ENCODE measurements at places on chromosomes 4 and X.

DNA sequence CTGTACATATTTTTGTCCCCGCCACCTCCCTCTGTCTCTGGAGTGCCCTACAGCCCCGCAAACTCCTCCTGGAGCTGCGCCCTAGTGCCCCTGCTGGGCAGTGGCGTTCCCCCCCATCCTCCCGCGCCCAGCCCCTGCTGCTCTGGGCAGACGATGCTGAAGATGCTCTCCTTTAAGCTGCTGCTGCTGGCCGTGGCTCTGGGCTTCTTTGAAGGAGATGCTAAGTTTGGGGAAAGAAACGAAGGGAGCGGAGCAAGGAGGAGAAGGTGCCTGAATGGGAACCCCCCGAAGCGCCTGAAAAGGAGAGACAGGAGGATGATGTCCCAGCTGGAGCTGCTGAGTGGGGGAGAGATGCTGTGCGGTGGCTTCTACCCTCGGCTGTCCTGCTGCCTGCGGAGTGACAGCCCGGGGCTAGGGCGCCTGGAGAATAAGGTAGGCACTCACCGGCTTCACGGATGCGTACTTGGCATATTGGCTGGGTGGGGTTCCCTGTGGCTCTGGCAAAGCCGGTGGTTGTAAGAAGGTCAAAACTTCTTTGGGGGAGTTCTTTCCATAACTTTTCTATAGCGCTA is 653 bp downstream of the HHIP start:
- DNase-seq: no peak

DNA sequence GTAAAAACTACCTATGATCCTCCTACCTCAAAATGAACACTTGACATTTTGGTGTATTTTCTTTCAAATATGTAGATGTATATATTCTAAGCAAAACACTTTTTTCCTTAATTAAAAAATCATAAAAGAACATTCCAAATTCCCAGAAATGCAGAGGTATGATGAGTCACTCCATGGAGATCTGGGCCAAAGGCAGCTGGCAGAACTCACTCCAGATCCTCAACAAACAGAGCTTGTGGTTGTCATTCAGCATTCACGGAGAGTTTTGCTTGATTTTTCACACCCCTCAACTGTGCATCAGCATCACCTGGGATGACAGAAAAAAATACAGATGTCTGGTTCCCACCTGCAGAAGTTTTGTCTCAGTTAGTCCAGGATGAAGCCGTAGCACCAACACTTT is 144.6 kb downstream of the KIT start:
- DNase-seq: no peak

DNA sequence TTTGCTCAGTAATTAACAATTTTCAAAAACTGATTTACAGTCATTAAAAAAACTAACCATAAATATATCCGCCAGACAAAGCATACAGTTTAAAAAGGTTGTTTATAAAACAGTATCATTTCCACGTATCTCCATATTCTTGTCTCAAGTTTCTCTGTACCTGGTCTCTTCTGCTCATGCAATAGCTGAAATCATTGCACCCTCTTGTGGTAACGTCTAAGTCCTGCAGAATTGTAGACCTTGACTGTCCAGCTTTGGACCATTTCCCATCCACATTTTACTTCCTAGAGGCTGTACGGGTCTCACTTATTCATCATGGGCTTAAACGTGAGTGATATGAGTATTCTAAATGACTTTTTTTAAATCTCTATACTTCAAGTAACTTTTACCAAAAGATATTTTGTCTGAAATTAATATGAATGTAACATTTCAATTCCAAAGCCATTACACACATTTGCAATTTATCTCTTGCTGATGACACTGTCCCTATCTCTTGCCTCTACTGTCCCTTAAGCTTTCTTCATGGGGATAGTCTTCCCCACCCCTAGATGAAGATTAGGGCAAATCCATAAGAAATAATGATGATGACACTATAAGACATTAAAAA is 118.5 kb downstream of the BTC start:
- peak; percentile 12 for DNase-seq

DNA sequence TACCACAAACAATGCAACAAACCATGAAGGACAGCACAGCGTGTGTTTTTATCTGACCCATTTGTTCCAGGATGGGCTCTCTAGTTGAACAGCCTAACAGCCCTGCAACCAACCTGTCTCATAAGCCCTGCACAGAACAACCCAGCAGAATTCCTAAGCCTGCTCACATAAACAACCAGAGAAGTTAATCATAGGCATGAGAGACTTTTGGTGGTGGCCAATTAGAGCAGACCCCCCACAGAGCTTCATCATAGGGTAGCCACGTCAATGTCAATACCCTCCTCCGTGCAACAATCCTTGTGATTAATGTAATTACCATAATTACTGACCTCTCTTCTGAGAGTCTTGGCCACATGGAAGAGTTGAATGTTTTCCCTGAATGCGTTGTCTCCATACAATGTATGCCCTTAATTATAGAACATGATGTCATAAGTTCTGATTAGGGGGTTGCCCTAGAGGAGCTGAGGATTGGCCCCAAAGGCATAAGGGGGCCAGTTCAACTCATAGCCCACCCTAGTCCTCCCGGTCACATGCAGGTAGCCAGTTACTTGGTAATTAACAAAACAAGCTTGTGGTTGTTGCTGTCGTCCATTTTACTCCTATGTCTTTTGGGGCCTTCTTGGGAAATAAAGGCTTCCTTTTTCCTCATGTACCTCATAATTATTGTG is 92.7 kb downstream of the SYNPO2 start:
- no peak for DNase-seq

DNA sequence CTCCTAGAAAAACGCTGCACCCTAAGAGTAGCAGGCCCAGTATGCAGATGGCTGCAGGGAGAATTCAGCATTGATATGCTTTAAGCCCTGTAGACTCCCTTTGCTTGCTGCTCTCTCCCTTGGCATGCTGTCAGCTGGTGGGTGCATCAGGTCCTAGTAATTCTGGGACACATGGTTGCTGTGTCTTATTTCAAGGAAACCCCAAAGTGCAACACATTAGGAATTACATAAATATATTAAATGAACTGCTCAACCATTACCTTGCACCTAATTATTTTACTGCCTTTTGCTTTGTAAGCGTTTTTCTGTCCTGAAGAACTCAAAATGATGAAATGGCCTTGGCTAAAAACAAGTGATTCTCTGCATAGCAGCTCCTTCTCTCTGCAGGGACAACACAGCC is 516.3 kb downstream of the ZIC3 start:
- DNase-seq: no peak

DNA sequence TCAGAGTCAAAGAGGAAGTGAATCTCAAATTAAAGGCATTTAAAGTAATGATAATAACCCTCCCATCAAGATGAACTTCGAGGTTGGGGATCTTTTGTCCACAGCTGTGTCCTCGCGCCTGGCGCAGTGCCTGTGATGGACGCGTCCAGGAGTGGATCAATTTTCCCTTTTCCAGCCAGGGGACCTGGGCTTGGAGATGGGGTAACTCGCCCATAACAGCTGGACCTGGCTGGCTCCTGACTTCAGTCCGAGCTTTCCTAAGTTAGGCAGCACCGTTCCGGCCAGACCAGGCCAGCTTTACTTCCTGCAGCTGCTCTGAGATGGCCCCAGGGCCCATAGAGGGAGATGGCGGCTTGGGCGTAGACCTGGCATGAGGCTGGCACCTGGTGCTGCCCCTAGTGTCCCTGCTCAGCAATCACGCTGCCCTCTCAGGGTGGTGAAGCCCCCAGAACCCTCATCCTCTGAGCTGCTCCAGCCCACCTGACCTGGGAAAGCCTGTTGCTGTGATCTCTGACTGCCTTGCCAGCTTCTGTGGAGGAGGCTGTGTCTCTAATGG is 23.9 kb downstream of the ADRA2C start:
- no peak for DNase-seq

DNA sequence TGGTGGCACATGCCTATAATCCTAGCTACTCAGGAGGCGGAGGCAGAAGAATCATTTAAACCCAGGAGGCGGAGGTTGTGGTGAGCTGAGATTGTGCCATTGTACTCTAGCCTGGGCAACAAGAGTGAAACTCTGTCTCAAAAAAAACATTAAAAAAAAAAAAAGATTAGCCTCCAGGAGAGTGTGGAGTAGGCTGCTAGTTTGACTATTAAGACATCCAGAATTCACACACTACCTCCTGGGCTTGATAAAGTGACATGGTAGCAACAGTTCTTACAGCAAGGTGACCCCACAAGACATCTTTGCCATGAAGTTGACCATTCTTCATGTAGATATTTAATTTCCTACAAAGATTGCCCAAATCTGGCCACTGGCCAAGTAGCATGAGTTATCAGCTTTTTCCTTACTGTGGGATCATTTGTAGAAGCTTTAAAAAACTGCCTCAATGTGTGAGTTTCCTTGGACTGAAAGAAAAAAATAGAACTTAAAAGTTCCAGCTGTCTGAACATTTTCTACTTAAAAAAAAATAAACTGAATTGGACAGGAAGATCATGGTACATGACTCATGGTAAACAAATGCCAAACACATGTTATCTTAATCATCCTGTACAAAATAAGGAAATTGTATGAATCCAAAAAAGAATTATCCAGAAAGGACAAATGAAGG is 35.3 kb upstream of the SPRY1 start:
- no peak for DNase-seq

DNA sequence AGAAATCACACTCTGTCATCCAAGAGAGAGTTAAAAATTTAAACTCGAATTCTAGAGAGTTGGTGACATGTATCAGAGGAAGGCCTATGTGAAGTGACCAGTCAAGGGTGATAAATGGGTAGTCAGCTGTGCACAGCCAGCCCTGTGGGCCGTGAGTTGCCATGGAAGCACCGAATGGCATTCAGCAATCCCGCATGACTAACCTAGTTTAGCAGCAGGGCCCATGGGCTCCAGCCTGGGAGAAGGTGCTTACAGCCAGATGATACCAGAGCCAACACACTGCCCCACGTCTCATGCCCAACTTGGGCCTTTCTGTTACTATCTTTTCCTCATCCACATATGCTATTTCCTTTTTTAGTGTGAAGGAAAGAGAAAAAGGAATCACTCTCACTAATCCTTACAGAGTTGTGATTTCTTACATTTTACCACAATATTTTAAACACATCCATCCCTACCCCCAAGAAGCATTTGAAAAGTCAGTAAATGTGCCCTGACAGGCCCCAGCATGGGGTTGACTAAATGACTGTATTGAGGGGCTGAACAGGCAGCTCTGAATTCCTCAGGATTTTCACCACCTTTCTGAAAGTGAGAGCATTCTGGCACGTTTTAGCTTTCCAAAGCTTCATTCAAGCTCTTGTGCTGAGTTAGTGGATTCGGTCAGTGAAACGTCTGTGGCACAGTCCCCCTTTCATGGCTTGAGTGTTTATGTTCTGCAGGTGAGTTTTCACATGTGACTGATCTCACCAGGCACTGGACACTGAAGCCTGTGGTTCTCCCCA is 104.2 kb downstream of the AFF1 start:
- DNase-seq: no peak

DNA sequence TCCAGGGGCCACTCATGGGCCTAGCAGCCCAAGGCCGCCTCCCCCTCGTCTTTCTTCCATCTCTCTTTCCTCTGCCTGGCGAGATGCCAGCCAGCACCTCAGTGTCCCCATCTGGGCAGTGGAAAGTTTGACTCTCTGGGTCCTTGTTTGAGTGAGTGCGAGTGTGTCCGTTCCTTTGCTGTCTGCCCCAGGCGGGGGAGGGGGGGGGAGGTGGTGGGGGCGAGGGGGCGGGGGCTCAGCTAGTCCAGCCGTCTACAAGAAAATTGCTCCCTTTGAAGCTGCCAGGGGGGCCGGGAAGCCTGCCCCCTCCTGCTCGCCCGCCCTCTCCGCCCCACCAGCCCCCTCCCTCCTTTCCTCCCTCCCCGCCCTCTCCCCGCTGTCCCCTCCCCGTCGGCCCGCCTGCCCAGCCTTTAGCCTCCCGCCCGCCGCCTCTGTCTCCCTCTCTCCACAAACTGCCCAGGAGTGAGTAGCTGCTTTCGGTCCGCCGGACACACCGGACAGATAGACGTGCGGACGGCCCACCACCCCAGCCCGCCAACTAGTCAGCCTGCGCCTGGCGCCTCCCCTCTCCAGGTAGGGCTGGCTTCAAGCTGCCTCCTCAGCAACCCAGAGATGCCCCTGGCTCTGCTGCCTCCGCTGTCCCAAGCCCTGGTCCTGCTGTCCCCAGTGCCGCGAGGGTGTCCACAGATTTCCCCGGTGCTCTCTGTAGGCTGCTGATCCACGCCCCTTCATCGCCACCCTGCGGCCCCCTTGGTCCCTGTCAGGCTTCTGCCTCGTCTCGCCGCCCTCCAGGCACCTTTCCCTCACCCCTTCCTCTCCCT is at the start of gene BGN:
TSS of gene BGN (plus strand) at position 440 of the 821 bp plus-strand sequence. CDS start 9,652 bp downstream, outside the sequence.
- no peak for DNase-seq

DNA sequence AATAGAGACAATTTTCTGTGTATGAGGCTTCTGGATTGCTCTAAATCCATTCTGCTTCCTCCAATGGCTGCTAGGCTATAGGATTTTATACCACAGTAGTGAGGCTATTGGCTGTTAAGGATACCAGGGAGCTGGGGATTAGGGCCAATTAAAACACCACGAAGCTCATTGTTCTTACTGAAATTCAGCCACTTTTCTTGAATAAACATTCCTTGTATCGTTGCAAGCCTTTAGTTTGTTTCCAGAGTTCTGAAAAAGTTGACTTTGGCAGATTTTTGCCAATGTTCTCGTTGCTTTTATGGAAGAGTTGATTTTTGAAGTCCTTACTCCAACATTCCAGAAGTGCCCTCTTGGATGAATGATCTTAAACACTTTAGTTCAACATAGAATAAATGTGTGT is 238.4 kb upstream of the TEX13A start:
- DNase-seq: no peak

GRCh38 chr4:53717064-53717549 is 125.8 kb upstream of the LNX1 start:
- peak; percentile 14 for DNase-seq

- no peak for DNase-seq
Observed at GRCh38 chrX:51665981-51666380, 16.6 kb downstream of the CENPVL2 start.

DNA sequence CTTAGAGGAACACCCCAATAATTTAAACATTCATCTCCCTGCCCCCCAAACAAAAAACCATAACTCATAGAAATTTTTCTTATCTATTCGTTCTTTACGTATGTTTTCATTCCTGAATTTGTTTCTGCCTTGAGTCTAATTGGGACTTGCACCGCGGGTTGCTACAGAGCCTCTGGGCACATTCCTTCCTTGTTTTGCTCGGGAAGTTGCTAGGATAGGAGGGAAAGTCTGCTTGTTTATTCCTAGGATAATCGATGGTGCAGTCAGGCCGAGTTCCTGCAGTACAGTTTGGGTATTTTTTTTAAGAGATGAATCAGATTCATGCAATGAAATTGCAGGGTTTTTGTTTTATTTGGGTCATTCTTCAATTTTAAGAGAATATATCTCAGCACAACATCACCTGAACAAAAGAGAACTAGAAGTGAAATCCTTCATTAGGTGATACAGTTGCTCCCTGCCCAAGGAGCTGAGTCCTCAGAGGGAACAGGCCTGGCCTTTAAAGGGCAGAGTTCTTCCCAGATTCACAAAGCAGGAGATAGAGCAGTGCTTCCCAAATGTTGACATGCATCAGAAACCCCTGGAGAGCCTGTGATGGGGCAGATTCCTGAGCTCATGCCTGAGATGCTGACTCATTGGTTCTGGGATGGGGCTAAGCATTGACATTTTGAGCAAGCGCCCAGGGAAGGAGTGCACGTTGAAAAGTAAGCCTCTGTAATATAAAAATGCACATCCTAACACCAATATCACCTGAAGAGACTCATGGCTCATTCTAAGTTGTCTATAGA is 114.9 kb upstream of the FAM9B start:
- DNase-seq: no peak

- no peak for DNase-seq
Observed at GRCh38 chrX:45743906-45744625, 543.4 kb upstream of the DIPK2B start.

Measured in KG1 (cell line).